ENCODE measurements at places on chromosomes 5 and 9.

DNA sequence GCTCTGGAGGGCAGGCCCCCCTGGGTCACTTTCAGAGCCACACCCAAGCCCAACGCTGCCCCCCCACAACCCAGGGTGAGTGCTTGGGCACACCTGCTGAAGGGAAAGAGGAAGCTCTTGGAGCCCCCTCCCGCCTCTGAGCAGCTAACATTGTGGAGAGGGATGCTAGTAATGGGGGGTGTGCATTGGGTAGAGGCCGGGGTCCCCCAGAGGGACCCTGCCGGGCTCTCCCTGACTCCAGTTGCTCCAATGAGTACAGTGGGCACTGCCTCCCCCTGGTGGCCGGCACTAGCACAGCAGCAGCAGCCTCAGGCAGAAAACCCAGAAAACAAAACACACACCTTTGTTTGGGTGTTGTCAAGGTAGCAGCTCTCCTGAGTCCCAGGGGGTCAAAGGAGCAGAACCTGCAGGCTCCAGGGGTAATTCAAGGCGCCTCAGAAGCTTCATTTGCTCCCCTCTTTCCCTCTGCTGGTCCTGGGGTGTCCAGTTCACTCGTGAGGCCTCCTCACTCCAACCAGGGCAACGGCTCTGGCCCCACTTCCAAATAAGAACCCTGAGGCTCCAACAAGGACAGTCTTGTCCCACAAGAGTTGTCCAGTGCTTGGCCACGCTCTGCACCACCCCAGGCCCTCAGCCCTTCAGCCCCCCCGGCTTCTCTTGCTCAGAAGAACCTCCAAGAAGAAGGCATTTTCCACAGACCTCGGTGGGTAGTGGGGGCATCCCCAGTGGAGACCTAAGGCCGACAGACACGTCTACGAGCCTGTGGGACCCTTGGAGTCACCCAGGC, 16.1 kb downstream of the GBGT1 start:
- DNase-seq: peak; percentile 89

GRCh38 chr9:130254747-130255630, 10.6 kb upstream of the HMCN2 start:
- DNase-seq: peak; percentile 52

DNA sequence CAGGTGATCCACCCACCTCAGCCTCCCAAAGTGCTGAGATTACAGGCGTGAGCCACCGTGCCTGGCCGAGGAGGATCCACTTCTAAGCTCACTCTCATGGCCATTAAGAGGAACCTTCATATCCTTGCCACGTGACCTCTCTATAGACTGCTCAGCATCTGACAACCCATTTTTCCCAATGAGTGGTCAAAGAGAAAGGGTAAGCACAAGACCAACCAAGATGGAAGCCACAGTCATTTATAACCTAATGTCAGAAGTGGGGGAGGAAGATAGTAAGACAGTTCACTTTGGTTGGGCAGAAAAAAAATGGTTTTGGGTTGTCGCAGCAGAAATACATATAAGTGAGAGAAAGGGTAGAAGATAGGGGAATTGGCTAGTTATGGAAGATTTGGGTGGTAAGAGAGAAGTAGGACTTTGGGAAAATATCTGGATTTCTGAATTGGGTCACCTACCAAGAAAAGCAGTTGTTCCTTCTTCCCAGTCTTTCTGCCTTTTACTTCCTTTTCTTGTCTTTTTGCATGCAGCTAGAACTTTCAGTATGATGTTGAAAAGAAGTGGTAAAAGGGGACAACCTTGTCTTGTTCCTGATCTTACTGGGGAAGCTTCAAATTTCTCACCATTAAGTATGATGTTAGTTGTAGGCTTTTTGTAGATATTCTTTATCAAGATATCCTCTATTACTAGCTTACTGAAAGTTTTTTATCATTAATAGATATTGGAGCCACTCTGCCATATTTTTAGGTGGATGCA, 15.6 kb downstream of the SNX2 start:
- no peak for DNase-seq

DNA sequence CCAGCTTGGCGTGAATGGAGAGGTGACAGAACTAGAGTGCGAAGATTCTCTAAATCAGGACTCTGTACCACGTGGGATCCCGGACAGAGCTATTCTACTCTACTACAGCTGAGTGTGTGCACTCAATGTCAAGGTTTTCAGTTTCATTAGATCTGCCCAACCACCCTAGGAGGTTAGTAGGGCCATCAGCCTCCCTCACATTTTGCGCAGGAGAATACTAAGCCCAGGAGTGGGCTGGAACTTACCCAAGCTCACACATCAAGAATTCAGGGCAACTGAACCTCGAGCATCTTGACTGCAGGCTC, 68.3 kb upstream of the TBC1D2 start:
- DNase-seq: no peak

- no peak for DNase-seq
Measured at GRCh38 chr9:135851748-135852147, 55.6 kb downstream of the CAMSAP1 start.

DNA sequence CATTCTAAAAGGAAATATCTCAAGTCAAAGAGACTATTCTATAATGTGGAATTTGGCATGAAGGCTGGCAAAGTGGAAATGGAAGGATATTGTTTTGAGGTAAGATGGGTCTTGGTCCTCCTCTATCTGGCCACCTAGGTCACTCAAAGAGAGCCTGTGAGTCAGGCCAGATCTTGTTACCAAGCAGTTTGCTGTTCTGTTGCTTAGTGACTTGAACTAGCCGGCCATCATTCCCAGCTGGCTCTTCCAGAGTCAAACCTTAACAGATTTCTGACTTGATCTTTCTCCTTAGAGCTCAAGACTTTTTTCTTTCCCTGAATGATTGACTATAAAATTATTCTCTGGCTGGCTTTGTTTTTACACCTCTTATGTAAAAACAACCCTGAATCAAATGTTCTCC, 136.1 kb downstream of the PDE4D start:
- no peak for DNase-seq

DNA sequence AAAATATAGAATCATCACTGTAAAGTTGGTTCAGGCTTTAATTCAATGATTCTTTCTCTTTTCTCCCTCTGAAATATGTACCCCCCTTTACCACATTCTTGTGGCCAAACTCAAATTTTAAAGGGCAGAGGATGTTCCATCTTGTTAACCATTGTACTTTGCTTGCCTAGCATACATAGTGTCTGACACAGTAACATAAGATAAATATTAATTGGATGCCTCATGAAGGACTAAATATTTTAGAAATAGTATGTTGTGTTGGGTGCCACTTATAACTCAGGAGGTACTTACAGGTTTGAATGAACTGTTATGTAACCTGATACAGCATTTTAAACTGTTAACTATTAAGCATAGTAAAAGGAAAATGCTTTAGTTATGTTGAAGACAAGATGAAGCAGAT, 71.5 kb downstream of the NIPBL start:
- no peak for DNase-seq

GRCh38 chr9:86359151-86359879, 5.1 kb upstream of the TUT7 start:
- DNase-seq: no peak

GRCh38 chr5:154356020-154356655, 89.7 kb upstream of the SAP30L start:
- no peak for DNase-seq

DNA sequence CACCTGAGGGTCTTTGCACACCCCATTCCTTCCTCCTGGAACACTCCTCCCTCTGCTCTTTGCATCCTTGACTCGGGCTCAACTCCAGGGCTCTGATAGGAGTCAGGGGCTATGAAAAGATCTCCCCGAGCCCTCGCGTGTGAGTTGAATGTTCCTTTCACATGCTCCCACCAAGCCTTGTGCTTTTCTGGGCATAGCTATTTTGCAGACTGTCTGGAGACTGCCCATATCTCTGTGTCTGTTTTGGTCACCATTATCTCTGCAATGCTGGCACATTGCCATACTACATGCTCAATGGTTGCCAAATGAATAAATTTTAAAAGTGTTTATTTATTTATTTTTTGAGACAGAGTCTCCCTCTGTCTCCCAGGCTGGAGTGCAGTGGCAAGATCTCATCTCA, 56.9 kb upstream of the PLPP1 start:
- DNase-seq: no peak

DNA sequence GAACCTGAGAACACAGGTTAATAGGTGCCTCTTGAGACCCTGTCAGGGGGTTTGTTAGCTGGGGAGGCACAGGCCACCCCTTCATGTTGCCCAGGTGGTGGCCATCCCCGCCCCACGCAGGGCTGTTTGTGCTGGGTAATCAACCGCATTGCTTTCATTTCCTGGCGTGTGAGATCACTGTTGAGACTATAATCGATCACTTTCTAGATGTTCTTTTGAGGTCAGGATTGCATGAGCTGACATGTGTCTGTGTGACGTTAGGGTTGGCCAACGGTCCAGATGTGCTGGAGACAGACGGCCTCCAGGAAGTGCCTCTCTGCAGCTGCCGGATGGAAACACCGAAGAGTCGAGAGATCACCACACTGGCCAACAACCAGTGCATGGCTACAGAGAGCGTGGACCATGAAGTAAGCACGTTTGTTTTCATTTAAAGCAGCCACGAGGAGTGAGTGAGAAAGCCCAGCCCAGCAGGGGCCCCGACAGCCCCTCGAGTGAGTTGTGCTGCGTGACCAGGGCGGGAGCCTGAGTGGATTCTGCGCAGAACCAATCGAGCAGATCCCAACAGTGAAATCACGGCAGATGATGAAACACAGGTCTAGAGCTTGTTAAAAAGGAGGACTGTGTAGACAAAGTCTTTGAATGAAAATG, 115.0 kb upstream of the CACNA1B start:
- DNase-seq: no peak

DNA sequence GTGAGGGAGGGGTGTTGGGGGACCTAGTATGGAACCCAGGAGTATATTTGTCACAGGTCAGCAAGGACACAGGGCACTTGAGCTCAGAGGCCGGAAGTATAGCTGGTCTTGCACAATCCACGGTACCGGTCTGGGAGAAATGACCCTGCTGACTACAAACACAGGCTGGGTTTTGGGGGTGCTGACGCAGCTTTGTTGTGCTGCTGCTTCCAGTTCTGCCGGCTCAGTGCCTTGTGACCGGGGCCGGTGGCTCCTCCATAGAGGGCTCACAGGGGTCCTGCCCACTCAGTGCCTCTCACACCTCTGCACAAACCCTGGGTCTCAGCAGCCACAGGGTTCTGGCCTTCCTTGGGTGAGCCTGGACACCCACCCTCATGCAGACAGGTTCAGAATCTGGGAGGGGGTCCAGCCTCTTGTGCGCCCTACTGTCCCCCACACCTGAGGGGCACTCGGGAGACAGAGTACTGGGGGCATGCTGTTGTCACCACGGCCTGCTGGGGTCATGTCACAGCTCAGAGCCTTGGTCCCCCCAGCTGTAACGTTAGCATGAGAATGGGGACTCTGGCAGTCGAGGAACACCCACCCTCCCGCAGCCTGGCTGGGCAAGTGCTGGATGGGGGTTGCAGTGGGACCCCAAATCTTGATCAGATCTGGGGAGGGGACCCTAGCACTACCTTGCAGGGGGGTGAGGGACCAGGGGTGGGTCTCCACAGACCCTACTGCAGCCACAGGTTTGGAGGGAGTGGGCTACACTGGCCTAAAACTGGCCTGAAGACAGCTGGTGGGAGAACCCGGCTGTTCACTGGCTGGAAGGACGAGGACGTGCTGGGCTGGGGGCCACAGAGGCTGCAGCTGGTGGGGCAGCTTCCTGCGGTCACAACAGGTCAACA, 17.7 kb downstream of the NINJ1 start:
- peak; percentile 25 for DNase-seq
